ENCODE measurements at places on chromosomes 4 and X.
A peak's percentile ranks its signal among the peaks of the same experiment; 100 is the strongest.

DNA sequence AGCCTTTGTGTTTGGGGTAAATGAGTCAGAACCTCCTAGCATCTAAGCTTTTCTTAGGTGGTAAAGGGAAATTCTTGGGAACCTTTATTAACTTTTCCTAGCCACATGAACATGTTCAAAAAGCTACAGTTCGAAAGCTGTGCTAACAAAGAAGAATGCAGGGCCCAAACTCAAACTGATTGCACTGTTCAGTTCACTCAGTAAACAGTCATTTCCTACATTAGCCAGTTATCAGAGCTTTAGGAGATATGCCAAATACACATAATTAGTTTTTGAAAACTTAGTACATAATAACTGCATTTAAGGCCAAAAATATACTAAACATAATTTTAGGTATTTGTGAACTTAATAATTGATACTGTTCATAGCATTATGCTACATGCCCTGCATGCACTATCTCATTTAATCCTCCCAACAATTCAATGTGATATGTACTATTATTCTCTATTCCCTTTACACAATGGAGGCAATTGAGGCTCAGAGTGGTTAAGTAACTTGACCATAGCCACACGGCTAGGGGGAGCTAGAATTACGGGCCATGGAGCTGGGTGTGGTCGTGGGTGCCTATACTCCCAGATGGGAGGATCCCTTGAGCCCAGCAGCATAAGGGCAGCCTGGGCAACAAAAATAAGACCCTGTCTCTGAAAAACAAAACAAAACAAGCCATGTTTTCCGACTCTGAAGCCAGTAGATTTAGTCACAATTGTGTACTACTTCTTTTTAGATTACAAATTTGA lies 43.9 kb upstream of the PDGFRA start:
- DNase-seq, result no peak

DNA sequence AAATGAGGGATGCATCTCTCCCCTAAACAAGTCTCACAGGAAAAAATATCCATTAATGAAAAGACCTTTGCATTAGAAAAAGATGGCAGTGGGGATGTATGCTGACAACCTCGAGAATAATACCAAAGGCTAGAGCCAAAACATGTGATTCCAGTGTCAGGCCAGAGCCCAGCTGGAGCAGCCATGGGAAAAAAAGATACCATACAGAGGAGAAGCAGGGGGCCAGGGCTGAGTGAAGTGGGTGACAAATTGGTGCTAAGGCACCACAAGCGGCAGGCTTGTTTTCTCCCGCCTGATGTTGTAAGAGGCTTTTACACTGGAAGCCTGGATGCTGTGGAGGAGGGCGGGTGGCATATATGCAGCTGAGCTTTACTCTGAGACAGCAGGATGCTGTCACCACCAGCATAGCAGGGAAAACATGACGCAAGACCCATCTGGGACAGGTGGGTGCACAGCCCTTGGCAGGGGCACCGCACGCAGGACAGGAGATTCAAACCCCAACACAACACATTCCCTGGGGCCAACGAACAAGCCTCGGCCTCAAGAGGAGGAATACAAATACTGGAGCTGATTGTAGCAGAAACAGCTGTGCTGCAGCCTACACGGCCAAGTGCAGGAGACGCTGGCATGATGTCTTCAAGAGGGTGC lies 91.9 kb downstream of the TSPAN5 start:
- DNase-seq, result peak; percentile 85

GRCh38 chr4:30208731-30209435 lies 511.3 kb upstream of the PCDH7 start:
- DNase-seq, result no peak

- DNase-seq, result peak; percentile 47
These were observed at the start of gene IRAK1 for GRCh38 chrX:154019633-154020528. IRAK1 (minus strand) TSS chrX:154019902; CDS start chrX:154019812, 90 bp downstream.

GRCh38 chr4:183074288-183074990 lies 24.6 kb upstream of the WWC2 start:
- DNase-seq, result no peak

- no peak for DNase-seq
These were observed 37.4 kb downstream of the PPP2R2C start for GRCh38 chr4:6435010-6435409.

DNA sequence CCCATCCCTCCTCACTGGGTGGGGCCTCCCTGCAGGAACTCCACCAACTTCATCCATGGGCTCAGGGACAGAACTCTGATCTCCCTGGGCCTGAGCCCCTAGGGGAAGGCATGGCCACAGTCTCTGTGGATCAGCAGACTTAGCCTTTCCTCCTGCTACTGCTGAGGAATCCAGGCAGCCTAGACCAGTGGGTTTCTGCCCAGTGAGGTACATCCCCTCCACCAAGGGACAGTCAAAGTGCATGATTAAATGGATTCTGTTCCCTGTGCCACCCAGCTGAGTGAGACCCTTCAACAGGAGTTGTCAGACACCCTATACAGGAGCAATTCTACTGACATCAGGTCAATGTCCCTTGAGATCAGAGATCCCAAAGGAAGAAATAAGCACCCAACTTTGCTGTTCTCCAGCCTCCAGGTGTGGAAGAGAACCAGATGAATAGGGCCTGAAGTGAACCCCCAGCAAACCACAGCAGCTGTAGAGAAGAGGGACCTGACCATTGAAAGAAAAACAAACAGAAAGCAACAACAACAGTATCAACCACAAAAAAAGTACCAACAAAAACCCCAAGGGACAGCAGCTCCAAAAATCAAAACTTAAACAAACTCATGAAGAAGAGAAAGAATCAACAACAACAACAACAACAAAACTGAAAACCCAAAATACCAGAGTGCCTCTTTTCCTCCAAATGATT lies 84.8 kb downstream of the CHIC1 start:
- DNase-seq, result no peak

GRCh38 chrX:47587091-47587891 lies 5.1 kb downstream of the TIMP1 start:
- no peak for DNase-seq

DNA sequence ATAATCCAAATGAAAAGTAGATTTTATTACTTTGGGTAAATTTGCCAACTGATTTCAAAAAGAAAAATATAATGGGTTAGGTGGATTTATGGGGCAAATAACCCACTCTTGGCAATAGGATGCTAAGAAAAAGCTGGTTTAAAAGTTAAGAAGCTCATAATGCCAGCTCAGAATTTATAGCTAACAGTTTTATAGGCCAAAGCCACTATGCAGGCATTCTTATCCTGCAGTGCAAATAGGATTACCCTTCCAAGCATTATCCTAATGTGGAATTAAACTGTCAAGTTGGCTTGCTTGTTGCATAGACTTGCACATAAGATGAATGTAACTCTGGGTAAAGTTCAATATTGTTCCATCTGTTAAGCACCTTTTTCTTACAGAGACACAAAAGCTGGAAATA lies 703.0 kb downstream of the PCDH18 start:
- DNase-seq, result no peak

GRCh38 chrX:155893521-155893920 lies 12.4 kb downstream of the VAMP7 start:
- no peak for DNase-seq

DNA sequence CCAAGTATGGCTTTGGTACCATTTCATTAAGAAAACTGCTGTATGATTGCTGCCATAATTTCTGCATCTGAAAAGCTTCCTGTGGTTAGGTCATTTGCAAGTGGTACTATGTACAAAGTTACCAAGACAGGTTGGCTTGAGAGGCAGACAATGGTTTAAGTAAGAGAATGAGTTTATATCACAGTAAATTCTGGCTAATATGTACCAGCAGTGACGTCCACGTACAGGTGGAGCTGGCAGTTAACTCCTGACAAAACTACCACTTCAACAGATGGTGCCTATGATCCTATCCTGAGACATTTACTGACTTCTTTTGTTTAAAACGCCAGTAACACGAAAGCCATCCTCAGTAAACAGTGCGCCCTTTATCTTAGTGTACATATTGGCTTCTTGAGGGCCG lies 198.4 kb downstream of the NR3C2 start:
- no peak for DNase-seq

- no peak for DNase-seq
These were observed 2.2 kb upstream of the FMR1NB start for GRCh38 chrX:147978931-147979330.

DNA sequence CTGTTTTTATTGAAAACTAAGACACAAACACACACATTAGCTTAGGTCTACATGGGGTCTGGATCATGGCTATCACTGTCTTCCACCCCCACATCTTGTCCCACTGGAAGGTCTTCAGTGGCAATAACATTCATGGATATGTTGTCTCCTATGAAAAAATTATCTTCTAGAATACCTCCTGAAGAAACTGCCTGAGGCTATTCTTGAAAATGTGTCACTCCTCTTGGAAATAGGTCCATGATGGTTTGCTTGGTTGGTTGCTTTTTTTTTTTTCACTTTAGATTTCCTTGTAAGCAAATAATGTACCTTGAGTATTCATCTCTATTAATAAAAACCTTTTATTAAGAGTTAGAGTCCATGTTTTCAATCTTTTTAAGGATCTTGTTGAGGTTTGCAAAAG lies 195.3 kb upstream of the PDE5A start:
- DNase-seq, result no peak

GRCh38 chr4:108107101-108107500 lies 61.6 kb downstream of the LEF1 start:
- DNase-seq, result no peak

DNA sequence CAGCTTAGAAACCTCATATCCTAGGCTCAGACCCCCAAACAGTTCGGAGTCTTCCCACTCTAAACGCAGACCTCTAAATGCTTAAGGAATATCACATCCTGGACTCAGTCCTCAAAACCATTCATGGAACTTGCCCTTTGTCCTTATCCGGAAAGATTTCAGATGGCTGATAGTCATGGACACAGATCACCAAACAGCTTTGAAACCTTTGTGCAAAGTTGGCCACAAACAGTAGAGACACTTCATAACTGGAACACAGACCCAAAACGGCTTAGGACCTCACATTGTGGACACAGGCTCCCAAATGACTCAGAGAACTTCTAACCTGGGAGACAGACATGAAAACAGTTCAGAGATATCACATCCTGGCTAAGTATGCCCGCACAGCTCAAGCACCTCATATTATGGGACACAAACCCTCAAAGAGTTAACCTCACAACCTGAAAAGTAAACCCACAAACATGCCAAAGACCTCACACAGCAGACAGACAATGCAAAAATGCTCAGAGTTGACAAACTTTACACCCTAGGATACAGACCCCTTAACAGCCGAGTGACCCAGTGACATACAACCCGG lies 15.5 kb downstream of the SUV39H1 start:
- no peak for DNase-seq

- no peak for DNase-seq
These were observed 109.9 kb downstream of the ZNF330 start for GRCh38 chr4:141330616-141331015.

- no peak for DNase-seq
These were observed 683.5 kb downstream of the TRIML1 start for GRCh38 chr4:188822698-188823097.

- peak; percentile 28 for DNase-seq
These were observed 236.1 kb downstream of the MGST2 start for GRCh38 chr4:139901531-139902320.

DNA sequence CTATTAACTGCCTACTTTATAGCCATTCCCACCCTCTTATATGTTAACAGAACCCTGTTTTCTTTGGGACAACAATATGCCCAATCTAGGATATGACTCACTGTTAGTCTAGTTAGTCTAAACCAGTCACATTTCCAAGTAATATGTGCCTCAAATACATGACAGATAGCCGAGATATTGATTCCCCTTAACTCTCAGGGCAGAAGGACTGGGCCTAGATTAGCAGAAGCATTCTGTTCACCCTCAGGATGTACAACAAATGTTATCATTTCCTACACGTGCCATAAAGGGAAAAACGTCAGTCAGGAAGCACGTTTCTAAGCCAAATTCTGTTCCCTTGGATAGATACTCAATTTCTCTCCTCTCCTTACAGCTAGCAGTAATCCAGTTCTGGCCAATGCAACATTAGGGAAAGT lies 114.1 kb downstream of the SLC10A7 start:
- DNase-seq, result no peak

GRCh38 chr4:156672492-156673305 lies 298.9 kb downstream of the PDGFC start:
- DNase-seq, result no peak

DNA sequence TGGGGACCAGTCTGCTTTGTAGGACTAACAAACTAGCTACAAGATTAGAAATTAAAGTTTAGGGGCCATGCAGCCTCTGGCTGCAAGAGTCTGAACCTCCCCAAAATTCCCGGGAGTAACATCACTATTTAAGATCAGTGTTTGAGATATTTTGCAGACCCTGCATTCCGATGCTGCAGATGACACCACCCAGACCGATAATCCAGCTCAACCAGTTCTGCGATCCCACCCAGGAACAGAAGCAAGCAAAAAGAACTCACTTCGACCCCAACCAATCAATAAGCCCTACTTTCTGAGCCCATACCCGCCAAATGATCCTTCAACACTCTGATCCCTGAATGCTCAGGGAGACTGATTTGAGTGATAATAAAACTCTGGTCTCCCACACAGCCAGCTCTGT lies 877.8 kb downstream of the FAT4 start:
- DNase-seq, result no peak

GRCh38 chrX:3699821-3700381 lies 13.5 kb downstream of the PRKX start:
- no peak for DNase-seq

DNA sequence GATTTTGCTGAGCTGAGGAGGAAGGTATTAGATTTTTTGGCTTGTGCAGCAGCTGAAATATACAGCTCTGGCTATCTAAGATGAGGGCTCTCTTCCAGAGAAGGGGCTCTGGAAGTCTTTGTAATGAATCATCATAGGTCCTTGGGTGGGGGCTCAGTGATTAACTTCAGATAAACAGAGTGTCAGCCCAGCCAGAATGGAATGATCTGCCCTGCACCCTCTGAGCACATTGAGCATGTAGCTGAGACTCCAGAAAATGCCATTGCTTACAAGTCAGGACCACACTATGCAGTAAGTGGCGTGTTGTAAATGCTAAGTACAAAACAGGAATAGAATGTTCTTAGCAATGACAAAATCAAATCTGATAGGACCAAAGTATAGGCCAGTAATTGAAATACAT lies 836.0 kb downstream of the PDHA2 start:
- no peak for DNase-seq

DNA sequence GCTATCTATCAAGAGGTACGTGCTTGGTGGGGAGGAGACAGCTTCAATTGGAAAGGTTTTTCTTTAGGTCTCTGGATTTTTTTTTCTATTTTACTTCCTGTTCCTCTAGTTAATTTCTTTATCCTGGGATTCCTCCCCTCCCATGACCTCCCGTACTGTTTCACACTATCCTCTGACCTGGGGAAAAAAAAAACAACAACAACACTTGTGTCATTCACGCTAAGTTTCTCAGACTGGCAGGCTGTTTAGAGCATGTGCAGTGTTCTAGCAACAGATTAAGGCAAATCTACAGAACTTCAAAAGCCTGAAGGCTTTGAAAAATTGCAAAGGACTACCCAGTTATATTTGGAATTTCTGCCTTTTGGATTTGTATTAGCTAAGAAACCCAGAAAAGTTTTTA lies 358.4 kb downstream of the ARHGAP24 start:
- no peak for DNase-seq

DNA sequence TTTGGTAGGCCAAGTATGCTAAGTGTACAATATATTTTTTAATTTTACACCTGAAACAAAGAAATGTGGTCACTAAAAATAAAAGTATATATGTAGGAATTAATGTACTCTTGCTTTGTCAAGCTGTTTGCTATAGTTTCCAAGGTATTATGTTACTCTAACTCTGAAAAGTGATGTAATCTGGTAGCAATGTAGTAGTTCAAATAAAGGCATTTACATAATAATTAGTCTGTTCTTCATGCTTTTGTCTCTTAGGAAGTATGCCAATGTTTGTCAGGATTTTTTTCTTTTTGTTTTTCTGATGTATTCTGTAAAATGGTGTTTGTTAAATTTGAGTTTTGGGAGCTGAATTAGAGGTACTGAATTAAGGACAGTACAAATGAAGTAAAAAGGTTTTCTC lies 89.5 kb downstream of the PLS3 start:
- no peak for DNase-seq

Data from NCI-H345 (cell line).